ENCODE measurements at places on chromosomes 16 and 17.

DNA sequence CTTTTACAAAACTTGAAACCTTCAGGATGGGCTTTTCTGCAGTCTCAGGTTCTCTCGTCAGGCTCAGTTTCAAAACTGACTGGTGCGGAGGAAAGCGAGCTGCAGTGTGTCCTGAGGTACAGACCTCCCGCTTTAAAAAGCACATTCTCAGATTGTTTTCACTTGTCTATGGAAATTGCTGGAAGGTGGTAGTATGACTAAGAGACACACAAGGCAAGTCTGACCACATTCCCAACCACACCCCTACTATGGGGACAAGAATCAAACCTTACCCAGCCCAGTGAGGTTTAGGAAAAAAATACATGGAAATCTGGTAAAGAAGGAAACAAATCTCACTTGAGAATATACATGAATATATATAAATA, 18.2 kb downstream of the SRP68 start:
- peak; percentile 20 for DNase-seq

DNA sequence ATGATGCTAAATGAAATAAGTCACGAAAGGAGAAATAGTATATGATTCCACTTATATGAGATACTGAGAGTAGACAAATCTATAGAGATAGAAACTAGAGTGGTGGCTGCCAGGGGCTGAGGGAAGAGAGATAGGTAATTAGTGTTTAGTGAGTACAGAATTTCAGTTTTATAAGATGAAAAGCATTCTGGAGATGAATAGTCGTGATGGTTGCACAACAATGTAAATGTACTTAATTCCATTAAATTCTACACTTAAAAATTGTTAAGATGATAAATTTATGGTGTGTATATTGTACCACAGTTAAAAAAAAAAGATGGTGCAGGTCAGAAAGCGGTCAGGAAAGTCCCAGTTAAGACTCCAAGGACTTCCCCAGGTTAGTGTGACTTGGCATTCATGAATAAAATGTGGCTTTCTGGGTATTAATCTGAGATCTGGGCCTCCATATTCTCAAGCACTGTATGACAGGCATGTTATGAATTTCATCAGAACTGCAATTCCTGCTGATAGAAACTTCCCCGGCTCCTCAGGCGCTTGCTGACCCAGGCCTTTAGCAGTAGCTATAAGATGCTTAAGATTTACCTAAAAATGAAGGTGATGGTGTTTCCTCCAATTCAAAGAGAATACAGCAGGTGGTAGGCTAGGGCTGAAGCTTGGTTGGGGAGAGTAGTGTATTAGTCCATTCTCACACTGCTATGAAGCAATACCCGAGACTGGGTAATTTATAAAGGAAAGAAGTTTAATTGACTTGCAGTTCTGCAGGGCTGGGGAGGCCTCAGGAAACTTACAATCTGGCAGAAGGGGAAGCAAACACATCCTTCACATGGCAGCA, 115.3 kb upstream of the SOX9 start:
- DNase-seq: no peak

DNA sequence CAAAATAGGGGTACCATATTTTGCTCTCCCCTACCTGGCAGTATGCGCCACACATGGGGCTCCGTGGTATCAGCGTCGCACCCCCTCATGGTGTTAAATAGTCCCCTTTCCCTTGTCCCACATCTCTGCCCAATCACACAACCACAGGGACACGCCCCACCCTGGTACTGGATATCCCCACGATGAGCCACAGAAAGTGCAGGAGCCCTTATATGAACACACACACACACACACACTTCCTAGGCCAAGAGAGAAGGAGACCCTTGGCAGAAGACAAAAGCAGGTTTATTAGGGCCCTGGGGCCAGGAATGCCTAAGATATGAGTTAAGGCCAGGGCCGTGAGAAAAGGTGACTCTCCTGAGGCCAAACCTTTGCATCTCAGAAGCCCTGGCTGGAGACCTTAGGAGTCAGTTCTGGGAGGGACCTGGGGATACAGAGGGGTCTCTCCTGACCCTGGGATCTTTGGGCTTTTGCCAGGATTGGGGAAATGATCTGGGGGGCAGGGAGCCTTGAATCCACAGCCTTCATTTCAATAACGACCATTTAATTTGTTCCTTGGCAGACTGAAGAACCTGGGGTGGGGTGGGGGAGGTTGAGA, 11.6 kb downstream of the COPZ2 start:
- peak; percentile 76 for DNase-seq

DNA sequence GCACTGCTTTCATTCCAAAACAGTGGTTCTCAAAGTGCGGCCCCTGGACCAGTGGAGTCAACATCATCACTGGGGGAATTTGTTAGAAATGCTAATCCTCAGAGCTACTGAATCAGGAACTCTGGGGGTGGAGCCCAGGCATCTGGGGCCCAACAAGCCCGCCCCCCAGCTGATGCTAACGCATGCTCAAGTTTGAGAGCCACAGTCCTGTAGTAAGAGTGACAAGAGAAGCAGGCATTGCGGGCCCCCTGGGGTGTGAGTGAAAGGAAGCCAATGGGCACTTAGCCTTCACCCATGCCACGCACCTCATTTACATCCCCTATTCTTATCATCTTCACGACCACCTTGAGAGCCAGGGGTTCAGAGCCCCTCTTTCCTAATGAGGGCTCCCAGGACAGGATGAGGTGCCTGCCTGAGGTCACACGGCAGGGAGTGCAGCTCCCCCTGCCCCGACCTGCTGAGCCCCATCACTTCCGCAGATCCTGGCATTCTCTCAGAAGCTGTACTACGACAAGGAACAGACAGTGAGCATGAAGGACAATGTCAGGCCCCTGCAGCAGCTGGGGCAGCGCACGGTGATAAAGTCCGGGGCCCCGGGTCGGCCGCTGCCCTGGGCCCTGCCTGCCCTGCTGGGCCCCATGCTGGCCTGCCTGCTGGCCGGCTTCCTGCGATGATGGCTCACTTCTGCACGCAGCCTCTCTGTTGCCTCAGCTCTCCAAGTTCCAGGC, 9.1 kb downstream of the CA4 start:
- no peak for DNase-seq

DNA sequence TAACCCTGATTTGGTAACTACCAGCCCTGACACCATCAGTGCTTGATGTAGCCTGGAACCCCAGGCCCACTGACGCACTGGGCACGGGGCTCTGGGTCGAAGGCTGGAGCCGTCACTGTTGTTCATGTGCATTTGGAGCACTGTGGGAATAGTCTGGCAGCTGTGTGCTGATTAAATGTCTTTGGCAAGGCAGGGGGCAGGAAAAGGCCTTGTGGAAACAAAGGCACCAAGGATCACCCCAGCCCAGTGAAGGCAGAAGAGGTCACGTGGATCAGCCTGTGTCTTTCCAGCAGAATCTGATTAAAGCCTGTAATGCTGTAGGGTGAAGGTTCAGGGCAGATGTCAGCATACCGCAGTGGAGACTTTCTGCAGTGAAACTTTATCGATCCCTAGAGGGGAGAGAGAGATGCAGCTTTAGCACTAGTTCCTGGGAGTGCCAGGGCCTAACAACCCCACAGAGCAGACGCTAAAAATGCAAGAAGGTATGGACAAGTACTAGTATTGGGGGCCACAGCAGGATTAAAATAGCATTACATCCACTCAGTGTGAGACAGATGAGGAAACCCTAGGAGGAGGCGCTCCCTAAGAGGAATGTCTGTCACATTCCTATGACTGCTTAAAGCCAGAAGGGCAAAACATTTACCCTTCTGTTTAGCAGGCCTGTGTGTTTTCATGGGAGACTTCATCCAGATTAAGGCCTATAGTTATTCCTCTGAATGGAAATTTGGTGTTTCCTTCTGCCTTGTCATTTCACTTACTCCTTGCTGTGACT, 9.7 kb downstream of the ZNHIT3 start:
- no peak for DNase-seq

- no peak for DNase-seq
Measured at GRCh38 chr16:55495616-55496289, 13.1 kb upstream of the LPCAT2 start.

GRCh38 chr17:3894911-3895343, 2.1 kb upstream of the CAMKK1 start:
- DNase-seq: peak; percentile 46

DNA sequence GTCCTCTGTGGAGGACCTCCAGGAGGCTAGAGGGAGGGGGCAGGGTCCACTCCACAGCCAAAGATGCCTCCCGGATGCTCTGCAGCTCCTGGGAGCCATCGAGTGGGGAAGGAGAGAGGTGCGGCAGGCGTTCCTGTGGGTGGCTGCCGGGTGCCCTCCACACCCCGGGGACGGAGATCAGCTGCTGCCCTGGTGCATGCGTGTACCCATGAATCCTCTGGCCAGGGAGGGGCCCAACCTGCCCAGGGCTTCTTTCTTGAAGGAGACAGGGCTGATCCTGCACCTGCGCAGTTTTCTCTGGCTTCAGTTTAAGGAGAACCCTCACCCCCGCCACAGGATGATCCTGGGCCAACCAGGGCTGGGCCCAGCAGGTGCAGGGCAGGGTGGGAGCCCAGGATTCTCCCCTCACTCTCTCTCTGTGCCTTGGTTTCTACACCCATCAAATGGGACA, 33.5 kb upstream of the DOC2B start:
- no peak for DNase-seq

- DNase-seq: no peak
Measured at GRCh38 chr16:15887283-15887682, 1.1 kb downstream of the CEP20 start.

DNA sequence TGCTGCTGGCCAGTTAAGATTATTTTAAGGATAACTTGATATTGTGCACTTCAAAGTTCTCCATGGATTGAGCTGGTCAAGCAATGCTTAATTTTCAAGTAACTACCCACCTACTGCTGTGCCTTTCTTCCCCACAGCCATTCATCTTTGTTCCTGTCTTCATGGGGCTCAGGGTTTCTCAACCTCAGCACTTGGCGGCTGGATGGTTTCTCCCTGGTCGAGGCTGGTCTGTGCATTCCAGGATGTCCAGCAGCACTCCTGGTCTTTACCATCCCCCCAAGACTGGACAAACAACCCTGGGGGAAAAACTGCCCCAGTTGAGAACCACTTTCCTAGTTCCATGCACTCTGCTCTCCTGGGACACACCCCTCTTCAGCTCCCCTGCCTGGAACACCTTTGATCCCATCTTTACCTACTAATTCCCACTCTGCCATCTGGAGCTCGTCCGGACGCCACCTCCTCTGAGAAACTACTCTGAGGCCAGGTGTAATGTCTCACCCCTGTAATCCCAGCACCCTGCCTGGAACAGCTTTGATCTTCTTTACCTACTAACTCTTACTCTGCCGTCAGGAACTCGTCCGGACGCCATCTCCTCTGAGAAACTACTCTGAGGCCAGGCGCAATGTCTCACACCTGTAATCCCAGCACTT, 81.5 kb downstream of the NXN start:
- no peak for DNase-seq

DNA sequence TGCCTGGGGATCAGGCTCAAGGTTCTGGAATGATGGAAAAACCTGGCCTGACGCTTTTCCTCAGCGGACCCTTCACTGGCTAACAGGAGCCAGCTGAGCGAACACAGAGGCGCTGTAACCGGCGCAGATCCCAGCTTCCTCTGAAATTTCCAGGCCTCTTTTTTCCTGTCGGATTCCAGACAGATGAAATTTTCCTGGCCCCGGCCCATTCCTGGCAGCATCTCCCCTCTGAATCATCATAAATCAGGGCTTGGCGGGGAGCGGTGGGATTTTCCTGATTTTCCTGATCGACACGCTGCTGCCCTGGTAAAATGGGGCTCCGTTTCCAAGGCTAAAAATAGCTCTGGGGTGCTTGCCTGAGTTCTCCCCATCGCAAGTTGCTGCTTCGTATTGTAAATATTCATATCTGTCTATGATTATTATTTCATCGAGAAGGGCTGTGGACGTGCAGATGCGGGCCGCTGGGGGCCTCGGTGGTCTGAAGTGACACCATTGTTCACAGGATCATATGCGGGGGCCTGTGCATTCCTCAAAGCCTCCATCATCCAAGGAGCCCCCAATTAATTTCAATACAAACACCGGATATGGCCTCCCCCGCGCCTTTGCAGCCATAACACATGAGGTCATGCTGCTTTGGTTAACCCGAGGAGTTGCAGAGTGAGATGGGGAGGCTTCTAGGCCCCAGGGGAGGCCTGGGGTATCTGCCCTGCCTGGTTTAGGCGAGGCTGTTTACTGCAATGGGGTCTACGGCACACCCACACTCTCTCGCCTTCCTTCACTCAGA, 45.8 kb upstream of the ETV4 start:
- peak; percentile 92 for DNase-seq
